ENCODE measurements at places on chromosomes 16 and 17.

DNA sequence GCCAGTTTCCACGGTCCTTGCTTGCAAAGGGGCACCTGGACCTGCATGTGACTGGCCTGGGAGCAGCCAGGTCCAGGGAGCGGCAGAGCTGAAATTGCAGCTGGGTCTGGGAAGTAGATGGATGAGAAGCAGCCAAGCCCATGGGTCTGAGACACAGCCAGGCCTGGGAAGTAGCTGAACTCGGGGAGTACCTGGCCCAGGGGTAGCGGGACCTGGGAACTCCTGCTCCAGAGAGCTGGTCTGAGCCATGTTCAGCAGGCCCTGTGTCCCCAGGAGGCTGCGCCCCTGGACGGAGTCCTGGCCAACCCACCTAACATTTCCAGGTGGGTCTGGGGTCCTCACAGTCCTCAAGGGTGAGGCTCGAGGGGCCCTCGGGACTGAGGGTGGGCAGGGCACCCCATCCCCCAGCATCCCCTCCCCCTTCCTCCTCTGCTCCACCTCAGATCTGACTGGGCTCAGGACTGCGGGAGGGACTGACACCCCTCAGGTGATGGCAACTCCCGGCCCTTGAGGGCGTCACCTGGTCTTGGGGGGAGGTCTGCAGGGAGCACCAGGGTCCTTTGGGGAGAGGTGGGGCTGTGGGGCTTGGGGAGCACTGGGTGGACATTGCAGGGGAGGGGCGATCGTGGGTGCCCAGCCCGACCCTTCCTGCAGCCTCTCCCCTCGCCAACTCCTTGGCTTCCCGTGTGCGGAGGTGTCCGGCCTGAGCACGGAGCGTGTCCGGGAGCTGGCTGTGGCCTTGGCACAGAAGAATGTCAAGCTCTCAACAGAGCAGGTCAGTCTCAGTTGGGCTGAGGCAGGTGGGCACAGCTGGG lies 3.0 kb downstream of the MSLN start:
- no peak for DNase-seq

- peak; percentile 41 for DNase-seq
Measured at GRCh38 chr17:7782240-7782639, 51.8 kb upstream of the KDM6B start.

- DNase-seq, result no peak
Measured at GRCh38 chr17:49977463-49978389, 8.7 kb downstream of the DLX4 start.

DNA sequence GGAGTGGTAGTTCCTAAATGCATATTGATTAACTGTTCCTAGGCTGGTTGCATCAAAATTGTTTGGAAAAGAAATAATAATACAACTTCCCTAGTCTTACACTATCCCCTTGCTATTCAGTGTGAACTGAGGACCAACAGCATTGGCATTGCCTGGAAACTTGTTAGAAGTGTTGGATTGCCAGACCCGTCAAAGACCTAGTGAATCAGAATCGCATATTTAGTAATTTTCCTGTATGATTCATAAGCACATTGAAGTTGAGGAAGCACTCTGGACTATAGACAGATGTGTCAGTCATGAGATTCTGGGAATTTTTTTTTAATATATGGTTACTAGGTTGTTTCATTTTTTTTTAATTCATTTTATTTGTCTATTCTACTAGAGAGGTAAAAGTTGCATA lies 34.7 kb upstream of the KCNJ16 start:
- DNase-seq, result peak; percentile 87

GRCh38 chr16:49852279-49852678 lies 3.6 kb downstream of the ZNF423 start:
- DNase-seq, result no peak

GRCh38 chr17:63930951-63931575 lies 1.1 kb downstream of the CD79B start:
- no peak for DNase-seq

DNA sequence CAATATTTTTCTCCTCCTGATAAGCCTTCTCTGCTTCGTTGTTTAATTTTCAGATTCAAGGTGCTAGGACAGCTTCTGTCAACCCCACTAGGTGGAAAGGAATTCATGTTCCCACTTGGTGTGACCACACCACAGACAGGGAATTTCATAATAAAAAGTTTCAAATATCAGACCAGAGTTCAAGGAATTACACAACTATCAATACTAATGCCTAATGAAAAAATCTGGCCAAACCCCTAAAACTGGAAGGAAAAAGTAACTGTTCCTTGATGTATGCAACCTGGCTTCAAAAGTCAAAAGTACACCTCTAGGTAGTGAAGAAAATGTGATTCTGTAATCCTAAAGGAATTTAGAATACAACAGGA lies 87.8 kb upstream of the CORO6 start:
- DNase-seq, result peak; percentile 17

GRCh38 chr16:48323783-48324775 lies 61.1 kb downstream of the SIAH1 start:
- peak; percentile 9 for DNase-seq

DNA sequence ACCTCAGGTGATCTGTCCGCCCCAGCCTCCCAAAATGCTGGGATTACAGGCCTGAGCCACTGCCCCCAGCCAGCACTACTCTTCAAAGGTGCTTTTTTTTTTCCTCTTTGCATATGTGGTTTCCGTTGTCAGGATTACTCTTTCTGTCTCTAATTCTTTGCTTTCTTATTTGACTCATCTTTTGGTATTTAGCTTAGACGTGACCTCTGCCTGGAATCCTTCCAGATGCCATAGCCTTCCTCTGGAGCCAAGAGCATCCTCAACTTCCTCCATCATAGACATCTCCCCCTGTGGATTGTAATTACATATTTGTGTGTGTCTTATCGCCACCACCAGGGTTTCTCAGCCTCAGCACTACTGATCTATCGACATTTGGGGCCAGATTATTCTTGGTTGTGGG lies 84.4 kb upstream of the XYLT1 start:
- peak; percentile 71 for DNase-seq

DNA sequence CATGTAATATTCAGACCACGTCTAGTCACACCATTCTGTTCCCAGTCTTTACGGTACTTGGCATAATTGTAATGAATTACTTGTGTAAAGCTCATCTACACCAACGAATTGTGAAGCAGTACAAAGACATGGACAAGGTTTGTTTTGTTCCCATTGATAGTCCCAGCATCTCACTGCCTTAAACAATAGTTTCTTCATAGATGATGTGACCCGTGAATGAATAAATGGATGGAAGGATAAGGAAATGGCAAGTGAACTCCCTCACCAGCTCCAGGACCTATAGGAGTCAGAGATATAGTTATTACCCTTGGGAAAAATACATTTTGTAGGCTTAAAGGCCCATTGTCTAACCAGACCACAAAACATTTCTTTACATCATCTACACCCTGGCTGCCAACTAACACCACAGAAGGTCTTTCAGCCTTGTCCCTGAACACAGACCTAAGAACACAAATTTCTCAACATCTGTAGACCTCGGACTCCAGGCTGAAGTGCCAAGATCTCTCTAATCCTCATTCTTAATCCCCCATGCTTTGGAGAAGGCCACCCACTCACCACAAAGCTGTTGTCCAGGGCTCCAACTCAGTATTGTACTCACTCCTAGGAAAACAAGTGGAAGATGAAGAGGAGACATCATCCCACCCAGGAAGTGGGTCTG lies 38.2 kb downstream of the MAF start:
- DNase-seq, result no peak

GRCh38 chr16:86362155-86362849 lies 148.0 kb upstream of the FOXF1 start:
- peak; percentile 14 for DNase-seq

DNA sequence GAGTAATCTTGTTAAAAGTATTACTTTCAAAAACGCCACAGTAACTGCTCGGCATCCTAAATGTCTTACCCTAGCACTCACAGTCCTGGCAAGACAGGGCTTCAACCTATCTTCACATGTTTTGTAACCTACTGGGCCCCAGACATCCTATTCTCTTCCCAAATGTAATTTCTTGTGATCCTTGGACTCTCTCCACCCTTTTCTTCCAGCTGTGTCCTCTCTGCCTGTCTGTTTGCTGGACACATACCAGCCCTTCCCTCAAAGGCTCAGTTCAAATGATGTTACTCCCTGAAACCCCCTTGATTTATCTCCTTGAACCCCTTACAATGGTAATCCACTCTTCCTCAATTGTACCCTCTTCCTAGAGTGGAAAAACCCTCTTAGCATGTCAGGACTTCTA lies 60.1 kb upstream of the CNEP1R1 start:
- no peak for DNase-seq

GRCh38 chr16:65480281-65481091 lies 358.6 kb upstream of the CDH11 start:
- DNase-seq, result no peak

- peak; percentile 71 for DNase-seq
Measured at GRCh38 chr16:58487566-58488351, 12.2 kb upstream of the NDRG4 start.

DNA sequence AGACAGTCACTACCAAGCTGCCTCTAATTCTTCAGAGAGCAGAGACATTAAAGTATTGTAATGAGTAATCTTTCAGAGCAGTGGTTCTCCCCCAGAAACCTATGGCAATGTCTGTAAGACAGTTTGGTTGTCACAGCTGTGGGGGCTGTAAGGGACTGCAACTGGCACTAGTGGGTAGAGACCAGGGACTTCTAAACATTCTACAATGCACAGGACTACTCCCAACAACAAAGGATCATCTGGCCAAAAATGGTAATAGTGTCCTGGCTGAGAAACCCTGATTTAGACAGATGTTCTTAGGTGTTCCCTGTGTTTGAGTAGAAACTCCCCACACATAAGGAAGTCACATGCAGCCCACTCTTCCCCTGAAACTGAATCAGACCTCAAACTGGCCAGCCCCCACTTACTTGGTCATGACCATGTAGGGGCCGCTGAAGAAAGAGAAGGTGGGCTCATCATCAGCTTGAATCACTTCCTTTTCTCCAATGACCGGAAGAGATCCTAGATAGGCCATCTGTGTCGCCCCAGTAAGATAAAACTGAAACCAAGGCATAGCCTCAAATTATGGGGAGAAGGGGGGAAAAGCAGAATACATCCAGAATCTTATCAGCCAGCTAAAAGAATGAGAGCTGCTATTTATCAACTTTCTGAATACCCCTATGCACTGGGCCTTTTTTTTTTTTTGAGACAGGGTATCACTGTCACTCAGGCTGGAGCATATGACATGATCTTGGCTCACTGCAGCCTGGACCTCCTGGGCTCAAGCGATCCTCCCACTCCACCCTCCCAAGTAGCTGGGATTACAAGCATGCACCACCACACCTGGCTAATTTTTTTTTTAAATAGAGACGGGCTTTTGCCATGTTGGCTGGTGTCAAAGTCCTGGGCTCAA lies 75.8 kb downstream of the TEX14 start:
- no peak for DNase-seq

GRCh38 chr17:40699371-40699770 lies 4.2 kb downstream of the KRT24 start:
- DNase-seq, result no peak

DNA sequence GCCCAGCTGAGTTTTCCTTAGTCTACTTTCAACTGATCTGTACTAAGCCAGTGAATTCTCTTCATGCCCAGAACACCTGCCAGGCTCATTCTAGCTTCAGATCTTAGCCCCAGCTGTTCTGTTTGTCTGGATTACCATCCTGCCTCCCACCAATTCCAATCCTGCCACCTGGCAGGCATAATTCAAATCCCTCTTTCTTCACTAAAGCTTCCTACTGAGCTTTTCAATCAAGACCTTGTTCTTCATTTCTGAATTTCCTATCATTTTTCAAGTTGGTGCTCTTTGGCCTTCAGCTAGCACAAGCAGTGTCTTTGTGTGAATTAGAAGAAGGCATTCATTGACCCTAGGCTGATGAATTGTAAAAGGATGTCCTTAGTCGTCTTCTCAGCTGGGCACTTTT lies 357.6 kb downstream of the UTP18 start:
- DNase-seq, result no peak

DNA sequence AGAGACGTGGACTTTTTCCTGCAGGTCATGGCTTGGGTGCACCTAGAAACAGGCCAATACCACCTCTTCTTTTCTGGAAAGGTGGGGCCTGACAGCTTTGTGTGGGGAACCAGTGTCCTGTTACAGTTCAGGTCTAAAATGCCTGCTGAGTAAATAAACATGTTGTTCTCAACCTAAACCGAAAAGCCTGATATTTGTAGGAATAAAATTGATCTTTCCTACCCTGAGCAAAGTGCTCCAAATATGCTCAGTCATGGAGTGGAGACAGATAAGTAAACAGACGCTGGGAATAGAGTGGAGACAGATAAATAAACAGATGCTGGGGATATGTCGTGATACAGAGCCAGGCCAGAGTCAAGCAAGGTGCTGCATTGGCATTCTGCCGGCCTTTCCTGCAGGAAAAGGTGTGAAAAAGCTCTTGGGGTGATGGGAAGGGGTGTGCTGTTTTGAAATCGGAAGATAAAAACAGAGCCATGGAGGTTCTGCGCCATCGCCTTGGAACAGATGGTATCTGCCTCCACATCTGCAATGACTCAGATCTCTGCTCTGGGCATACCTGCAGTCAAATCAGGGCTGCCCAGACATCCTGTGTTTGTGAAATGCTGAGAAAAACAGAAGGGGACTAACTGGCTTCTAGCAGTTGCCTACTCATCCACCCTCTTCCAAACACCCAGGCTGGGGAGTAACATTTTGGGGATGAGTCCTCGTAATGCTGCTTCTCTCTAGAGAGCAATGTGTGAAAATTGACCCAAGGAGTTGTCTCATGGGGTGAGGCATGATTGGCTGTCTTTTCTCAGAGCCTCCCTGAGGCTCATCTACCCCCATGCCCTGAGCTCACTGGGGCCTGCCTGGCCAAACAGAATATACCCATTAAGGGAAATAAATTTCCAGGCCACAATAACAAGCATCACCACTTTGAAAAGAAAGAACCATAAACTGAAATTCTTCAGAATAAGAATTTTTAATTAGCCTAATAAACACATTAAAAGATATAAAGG lies 16.8 kb upstream of the TRPV2 start:
- DNase-seq, result no peak

DNA sequence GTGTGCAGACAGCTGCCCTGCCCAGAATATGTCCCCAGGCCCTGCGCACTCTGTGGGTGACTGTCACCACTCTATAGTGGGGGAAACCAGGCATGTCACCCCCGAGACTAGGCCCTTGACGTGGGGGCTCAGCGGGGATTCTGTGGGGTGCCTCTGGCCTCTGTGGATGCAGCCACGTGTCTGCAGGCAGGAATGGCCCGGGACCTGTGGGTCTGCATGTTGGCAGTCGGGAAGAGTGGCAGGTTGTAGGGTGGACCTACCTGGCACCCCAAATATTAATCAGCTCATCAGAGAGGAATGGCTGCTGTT lies 954 bp downstream of the IL32 start:
- DNase-seq, result no peak
